ENCODE measurements at places on chromosomes 12 and 14. TPM values are rescaled to one million over a fixed set of nuclear protein-coding genes. Genes with fewer than 3 reads are reported as not detected.

Gene FAM181A
- not detected for total RNA-seq

Gene B4GALNT3
- 0.50 TPM for total RNA-seq

Gene TCL1B
- not detected for total RNA-seq

Gene POTEG
- not detected for total RNA-seq

Gene CMA1
- total RNA-seq = not detected

Gene CRIP1
- total RNA-seq = 1.5 TPM

Gene CIT
- 2.4 TPM for total RNA-seq

Gene PKP2
- 27.7 TPM for total RNA-seq

Gene AICDA
- total RNA-seq = not detected
